ENCODE measurements at places on chromosomes 11 and 22.

- DNase-seq, result peak; percentile 93
Measured at GRCh38 chr11:126310200-126310991, 6.5 kb downstream of the DCPS start.

DNA sequence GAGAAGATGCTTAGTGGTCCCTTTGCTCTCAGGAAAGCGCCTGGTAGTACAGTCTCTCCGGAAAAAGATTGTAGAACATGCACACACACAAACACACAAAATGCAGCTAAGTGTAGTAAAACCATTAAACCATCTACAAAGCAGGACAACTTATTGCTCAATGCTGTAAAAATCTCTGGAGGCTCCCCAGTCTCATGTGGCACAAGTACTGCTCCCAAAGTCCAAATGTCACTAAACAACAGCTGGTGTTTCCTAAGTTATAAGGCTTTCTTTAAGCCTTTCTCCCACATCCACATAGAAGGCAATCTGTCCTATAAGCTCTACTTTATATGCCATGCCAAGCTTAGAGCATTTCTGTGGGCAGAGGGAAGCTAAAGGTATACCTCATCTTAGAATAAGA is 32.9 kb downstream of the CDON start:
- DNase-seq, result no peak

DNA sequence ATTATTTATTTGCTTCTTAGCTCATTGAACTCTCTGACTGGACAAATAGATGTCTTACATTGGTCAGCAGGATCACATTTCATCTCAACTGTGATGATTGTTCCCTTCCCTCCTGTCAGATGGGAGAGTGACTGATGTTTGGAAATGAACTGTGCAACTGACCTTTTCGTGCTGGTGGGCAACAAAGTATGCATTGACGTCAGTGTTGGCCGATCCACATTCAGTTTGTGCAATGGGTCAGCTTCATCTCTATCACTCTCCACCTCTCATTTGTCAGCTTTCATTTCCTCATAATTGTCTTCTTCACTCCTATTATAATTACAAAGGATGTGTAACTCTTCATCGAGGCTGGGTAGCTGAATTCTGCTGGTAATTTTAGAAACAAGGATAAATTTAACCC is 71.3 kb downstream of the PPP2R1B start:
- no peak for DNase-seq

DNA sequence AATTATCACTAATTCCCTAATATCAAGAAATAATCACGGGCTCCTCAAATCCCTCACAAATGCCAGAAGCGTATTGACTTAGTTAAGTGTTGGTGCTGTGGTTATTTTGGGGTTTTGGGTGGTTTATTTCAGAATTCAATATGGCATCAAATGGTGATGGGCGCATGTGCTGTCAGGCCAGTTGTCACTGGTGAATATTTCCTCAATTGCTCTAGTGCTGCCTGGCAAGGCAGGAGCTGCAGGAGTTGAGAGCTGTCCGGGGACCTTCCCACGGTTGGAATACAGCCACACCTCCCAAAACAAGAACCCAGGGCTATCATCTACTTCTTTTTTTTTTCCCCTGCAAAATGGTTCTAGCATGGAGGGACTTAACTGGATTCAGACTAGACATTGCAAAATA is 10.3 kb downstream of the IGLL5 start:
- no peak for DNase-seq

- no peak for DNase-seq
Measured at GRCh38 chr11:65743681-65744025, 23.1 kb upstream of the RNASEH2C start.

- DNase-seq, result no peak
Measured at GRCh38 chr11:95592471-95592870, 197.1 kb downstream of the FAM76B start.

- peak; percentile 64 for DNase-seq
Measured at GRCh38 chr11:67372993-67373647, at the start of gene CLCF1. Gene CLCF1, minus strand, starts transcription at chr11:67373598. Its CDS starts 59 bp downstream, at chr11:67373539.

GRCh38 chr11:16191212-16191867 is 165.0 kb downstream of the SOX6 start:
- DNase-seq, result peak; percentile 78

DNA sequence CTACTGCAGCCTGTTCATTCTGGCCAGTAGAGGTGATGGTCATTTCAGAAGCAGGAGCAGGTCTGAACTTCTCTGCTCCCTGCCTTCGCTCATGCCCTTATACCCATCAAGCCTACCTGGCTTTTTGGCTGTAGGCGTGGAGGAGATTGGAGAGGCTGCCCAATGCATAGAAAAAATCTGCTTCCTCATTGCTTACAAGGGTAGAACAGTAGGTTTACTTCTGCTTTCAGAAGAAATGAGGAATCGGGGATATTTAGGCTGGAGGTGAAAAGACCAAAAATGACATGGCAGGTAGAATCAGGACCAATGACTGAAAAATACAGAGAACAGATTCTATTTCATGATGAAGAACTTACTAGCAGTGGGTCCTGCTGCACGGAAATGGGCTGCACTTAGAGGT is 72.9 kb upstream of the YWHAH start:
- peak; percentile 58 for DNase-seq

Measured in OCI-M1 (cell line).